AG04450 (cell line): ENCODE measurements at places on chromosomes 12 and 14. TPM values are rescaled to one million over a fixed set of nuclear protein-coding genes. Genes with fewer than 3 reads are reported as not detected.

Gene APOF
- polyA plus RNA-seq: not detected in 2 replicates

Gene KRT4
- 0.04 and 0.16 TPM in 2 replicates for polyA plus RNA-seq

Gene TDRD9
- 0.05 and 0.11 TPM in 2 replicates for polyA plus RNA-seq

Gene ABCC9
- 2.0 and 2.7 TPM in 2 replicates for polyA plus RNA-seq

Gene RDH12
- polyA plus RNA-seq: not detected in 2 replicates

Gene RGS6
- polyA plus RNA-seq: not detected in 2 replicates

Gene WNT1
- not detected in 2 replicates for polyA plus RNA-seq

Gene SLC39A2
- polyA plus RNA-seq: 0.06 TPM in 1 of 2 replicates, not detected in the other

Gene CLEC14A
- 0.25 and 0.38 TPM in 2 replicates for polyA plus RNA-seq

Gene C12orf54
- not detected in 2 replicates for polyA plus RNA-seq

Gene DBX2
- not detected in 2 replicates for polyA plus RNA-seq

Gene APPL2
- 37.8 and 50.1 TPM in 2 replicates for polyA plus RNA-seq

Gene CPM
- polyA plus RNA-seq: 5.4 and 5.9 TPM in 2 replicates

Gene CDH24
- polyA plus RNA-seq: 10.1 and 11.0 TPM in 2 replicates

Gene HOXC12
- polyA plus RNA-seq: not detected in 2 replicates

Gene NUP107
- 31.5 and 46.7 TPM in 2 replicates for polyA plus RNA-seq

Gene NAV3
- 29.8 and 36.1 TPM in 2 replicates for polyA plus RNA-seq

Gene PZP
- not detected in 2 replicates for polyA plus RNA-seq

Gene RPS6KL1
- polyA plus RNA-seq: 0.37 and 0.64 TPM in 2 replicates

Gene KRT6C
- not detected in 2 replicates for polyA plus RNA-seq

Gene KRT85
- polyA plus RNA-seq: not detected in 2 replicates

Gene OTOGL
- polyA plus RNA-seq: 0.05 and 0.07 TPM in 2 replicates

Gene PTGES3
- 80.1 and 112 TPM in 2 replicates for polyA plus RNA-seq

Gene NT5DC3
- polyA plus RNA-seq: 2.8 and 3.4 TPM in 2 replicates

Gene PTPRO
- 0.10 and 0.16 TPM in 2 replicates for polyA plus RNA-seq

Gene HRK
- not detected in 2 replicates for polyA plus RNA-seq

Gene IL31
- not detected in 2 replicates for polyA plus RNA-seq

Gene ZFHX2
- polyA plus RNA-seq: 0.09 and 0.14 TPM in 2 replicates

Gene FLVCR2
- polyA plus RNA-seq: 2.8 and 3.4 TPM in 2 replicates

Gene RIN3
- polyA plus RNA-seq: 3.7 and 5.6 TPM in 2 replicates

Gene HELB
- polyA plus RNA-seq: 2.0 TPM in 2 replicates

Gene KRT71
- not detected in 2 replicates for polyA plus RNA-seq

Gene GARIN6
- not detected in 2 replicates for polyA plus RNA-seq

Gene KRT86
- 0.04 TPM in 1 of 2 replicates, not detected in the other for polyA plus RNA-seq

Gene CMA1
- not detected in 2 replicates for polyA plus RNA-seq

Gene IFI27
- 0.94 and 1.4 TPM in 2 replicates for polyA plus RNA-seq

Gene PLEK2
- polyA plus RNA-seq: 1.5 and 1.6 TPM in 2 replicates

Gene CCND2
- 3.6 and 4.2 TPM in 2 replicates for polyA plus RNA-seq

Gene TAS2R14
- 2.1 and 3.2 TPM in 2 replicates for polyA plus RNA-seq

Gene HCAR3
- not detected in 2 replicates for polyA plus RNA-seq

Gene KRT72
- polyA plus RNA-seq: not detected in 2 replicates
